ENCODE measurements at places on chromosomes 3 and 15. TPM values are rescaled to one million over a fixed set of nuclear protein-coding genes. Genes with fewer than 3 reads are reported as not detected.

- no peak overlapping the region for H3K27ac ChIP-seq
- no peaks in the 10 kb centered on the region for H3K27me3 ChIP-seq
- H3K4me3 ChIP-seq, result no peak overlapping the region
- H3K36me3 ChIP-seq, result peaks cover 26% of the 10 kb centered on the region
Observed at GRCh38 chr3:138569090-138569489, 25.0 kb downstream of the CEP70 start.

- H3K36me3 ChIP-seq, result no peaks in the 10 kb centered on the region
- H3K4me3 ChIP-seq, result no peak overlapping the region
- H3K27ac ChIP-seq, result no peak overlapping the region
- no peak for DNase-seq
- H3K4me1 ChIP-seq, result no peaks in the 10 kb centered on the region
- H3K27me3 ChIP-seq, result peaks cover 25% of the 10 kb centered on the region
Observed at GRCh38 chr15:91599261-91599660, 254.2 kb upstream of the SLCO3A1 start.

The TMEM44 gene
- 7.5 TPM for total RNA-seq

GRCh38 chr3:196987022-196987421 is 18.4 kb upstream of the PIGZ start:
- H3K27ac ChIP-seq, result no peak overlapping the region
- no peak for DNase-seq
- no peaks in the 10 kb centered on the region for H3K27me3 ChIP-seq
- peaks cover 10% of the 10 kb centered on the region for H3K4me1 ChIP-seq
- H3K4me3 ChIP-seq, result no peak overlapping the region
- no peaks in the 10 kb centered on the region for H3K36me3 ChIP-seq

The P4HTM gene
- total RNA-seq, result 28.9 TPM

The IQGAP1 gene
- total RNA-seq, result 39.2 TPM

GRCh38 chr15:90617668-90618097 is 88.0 kb downstream of the CRTC3 start:
- no peak overlapping the region for H3K4me3 ChIP-seq
- DNase-seq, result no peak
- peaks cover 62% of the 10 kb centered on the region for H3K36me3 ChIP-seq
- H3K27ac ChIP-seq, result peak overlapping the region; percentile 50
- H3K27me3 ChIP-seq, result no peaks in the 10 kb centered on the region

DNA sequence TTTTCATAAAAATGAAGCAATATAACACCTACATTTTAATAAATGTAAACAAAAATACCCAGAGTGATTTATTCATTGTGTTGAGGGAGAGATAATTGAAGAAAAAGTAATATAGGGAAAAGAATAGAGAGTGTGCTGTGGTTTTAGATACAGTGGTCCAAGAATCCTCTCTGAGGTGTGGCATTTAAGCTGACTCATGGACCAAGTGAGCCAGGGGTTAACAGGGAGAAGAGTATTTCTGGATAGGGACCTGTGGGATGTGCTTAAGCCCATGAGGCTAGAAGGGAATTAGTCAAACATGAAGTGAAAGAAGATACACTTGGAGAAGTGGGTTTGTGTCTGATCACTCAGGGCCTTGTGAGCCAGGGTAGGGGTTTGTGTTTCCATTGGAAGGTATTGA is 680.7 kb upstream of the GRM7 start:
- no peak for DNase-seq
- H3K36me3 ChIP-seq, result no peaks in the 10 kb centered on the region
- no peak overlapping the region for H3K27ac ChIP-seq
- H3K4me1 ChIP-seq, result no peaks in the 10 kb centered on the region
- no peaks in the 10 kb centered on the region for H3K27me3 ChIP-seq

The TTC23 gene
- 11.4 TPM for total RNA-seq

GRCh38 chr3:195899701-195900435 is 8.5 kb downstream of the TNK2 start:
- H3K27me3 ChIP-seq, result no peaks in the 10 kb centered on the region
- no peaks in the 10 kb centered on the region for H3K36me3 ChIP-seq
- no peak overlapping the region for H3K4me3 ChIP-seq
- DNase-seq, result no peak
- no peak overlapping the region for H3K27ac ChIP-seq

GRCh38 chr15:43244092-43244491 is 22.6 kb downstream of the TGM5 start:
- H3K27me3 ChIP-seq, result peaks cover 12% of the 10 kb centered on the region
- DNase-seq, result no peak
- no peak overlapping the region for H3K27ac ChIP-seq
- no peaks in the 10 kb centered on the region for H3K36me3 ChIP-seq
- no peaks in the 10 kb centered on the region for H3K4me1 ChIP-seq

- no peak overlapping the region for H3K27ac ChIP-seq
- no peaks in the 10 kb centered on the region for H3K27me3 ChIP-seq
- no peak for DNase-seq
- no peak overlapping the region for H3K4me3 ChIP-seq
Observed at GRCh38 chr3:151436675-151437446, 24.0 kb downstream of the IGSF10 start.

Data from left ventricle myocardium inferior (tissue), 1 donor.